ENCODE measurements at places on chromosomes 2 and 18.

- DNase-seq = no peak
These were observed 213.6 kb upstream of the CELF4 start for GRCh38 chr18:37779220-37779619.

DNA sequence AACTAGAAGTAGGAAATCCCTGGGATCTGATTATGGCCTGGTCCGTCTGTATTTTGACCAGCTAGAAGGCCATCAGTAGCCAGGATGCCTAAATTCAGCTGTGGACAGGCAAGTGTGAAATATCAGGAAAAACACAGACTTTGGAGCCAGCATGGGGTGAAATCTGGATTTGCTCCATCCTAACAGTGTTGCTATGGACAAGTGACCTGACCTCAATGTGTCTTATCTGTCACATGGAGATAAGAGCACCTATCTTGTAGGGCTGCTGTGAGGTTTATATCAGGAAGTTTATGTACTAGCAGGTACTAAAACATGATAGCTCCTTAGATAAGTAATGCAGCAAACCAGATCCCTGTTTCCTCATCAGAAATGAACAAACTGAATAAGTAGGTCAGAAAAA is 460.4 kb downstream of the STK39 start:
- no peak for DNase-seq

GRCh38 chr2:70418514-70418913 is 116.6 kb upstream of the FAM136A start:
- no peak for DNase-seq

DNA sequence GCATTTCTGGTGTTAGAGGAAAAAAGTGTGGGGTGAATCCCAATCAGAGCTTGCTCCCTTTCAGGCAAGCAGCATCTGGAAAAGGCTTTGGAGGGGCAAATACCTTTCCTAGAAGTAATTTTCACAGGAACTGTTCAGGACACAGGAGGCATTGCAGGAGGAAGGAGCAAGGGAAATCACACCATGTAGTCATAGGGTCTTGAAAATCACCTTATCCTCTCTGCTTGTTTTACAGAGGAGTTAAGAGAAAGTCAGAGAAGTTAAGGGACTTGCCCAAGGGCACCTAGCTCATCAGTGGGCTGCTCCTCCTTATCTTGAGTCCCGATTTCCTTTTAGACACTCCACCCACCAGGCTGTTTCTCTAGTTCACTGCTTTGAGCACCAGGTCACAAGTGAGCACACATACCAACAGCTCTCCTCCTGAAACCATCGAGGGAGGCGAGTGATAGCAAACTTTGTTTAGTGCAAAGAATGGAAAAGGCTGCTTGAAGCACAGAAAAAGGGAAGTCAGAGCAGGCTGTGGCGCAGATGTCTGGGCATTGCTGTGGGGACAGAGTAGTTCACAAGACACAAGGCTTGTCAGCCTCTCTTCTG is 89.2 kb upstream of the CXCR4 start:
- DNase-seq = no peak

DNA sequence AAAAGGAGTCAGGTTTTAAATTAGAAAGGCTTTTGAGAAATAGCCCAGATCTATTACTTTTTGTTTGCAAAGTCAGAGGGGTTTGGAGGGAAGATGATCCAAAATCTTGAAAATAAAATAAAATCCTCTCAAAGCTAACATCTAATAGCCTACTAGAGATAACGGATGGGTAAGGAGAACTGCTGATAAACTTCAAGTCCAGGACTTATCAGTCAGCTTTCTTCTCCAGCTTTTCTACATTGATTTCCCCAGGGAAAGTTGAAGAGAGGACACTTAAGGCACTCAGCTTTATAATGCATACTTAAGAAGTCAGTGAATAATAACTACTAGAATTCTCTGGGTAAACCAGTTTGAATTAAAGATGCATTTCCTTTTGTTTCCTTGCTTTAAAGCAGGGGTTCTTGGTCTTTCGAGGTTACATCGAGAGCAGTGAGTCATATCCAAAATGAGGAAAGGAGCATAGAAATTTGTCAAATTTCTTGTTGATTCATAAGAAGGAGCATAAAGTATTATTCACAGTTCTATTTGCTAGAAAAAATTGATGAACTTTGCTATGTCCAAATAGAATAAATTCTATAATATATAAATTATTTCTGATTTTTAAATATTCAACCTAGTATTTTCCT is 43.2 kb upstream of the ITPRID2 start:
- DNase-seq = no peak

DNA sequence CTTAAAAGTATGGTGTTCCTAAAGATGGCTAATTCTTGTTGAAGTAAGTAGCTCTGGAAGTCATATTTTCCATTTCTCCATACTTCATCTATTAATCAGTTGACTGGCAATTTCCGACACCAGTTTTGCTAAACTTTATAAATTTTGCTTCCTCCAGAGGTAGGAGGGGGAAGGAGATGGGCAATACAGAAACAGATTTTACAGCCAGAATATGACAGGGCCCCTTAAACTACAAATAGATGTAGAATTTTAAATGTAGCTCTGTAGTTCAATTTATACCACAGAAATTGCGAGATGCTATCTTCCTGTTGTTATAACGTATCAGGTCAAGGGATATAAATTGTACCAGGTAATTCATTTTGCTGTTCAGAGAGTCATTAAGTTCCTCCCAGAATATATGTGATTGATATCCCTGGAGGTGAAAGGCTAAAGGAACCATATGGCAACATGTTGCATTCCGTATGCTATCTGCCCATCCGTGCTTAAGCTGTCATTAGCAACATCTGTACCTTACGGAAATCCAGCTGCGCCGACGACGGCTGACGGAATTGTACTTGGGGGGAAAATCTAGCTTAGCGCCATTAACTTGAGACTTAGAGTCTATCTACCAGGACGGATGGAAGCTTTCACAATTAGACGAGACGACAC is 8.4 kb upstream of the NR4A2 start:
- DNase-seq = no peak

GRCh38 chr2:70728128-70728527 is 39.9 kb downstream of the ADD2 start:
- DNase-seq = no peak

All from stimulated activated CD8-positive, alpha-beta memory T cell treated with anti-CD3 and anti-CD28 coated beads, Interleukin-4, amount 100 ng/mL, for 24 hours (primary cell).